Activated CD4-positive, alpha-beta T cell treated with anti-CD3 and anti-CD28 coated beads for 1 hour (primary cell): ENCODE measurements at places on chromosomes 12 and 14.

- no peak for DNase-seq
These were observed 26.5 kb upstream of the JDP2 start for GRCh38 chr14:75401361-75401760.

GRCh38 chr12:80589077-80589476, 118.4 kb upstream of the MYF6 start:
- DNase-seq: no peak

GRCh38 chr12:103494051-103494733, 1.6 kb downstream of the C12orf42 start:
- DNase-seq: no peak

GRCh38 chr12:109173443-109174240, 57.3 kb downstream of the ACACB start:
- no peak for DNase-seq

DNA sequence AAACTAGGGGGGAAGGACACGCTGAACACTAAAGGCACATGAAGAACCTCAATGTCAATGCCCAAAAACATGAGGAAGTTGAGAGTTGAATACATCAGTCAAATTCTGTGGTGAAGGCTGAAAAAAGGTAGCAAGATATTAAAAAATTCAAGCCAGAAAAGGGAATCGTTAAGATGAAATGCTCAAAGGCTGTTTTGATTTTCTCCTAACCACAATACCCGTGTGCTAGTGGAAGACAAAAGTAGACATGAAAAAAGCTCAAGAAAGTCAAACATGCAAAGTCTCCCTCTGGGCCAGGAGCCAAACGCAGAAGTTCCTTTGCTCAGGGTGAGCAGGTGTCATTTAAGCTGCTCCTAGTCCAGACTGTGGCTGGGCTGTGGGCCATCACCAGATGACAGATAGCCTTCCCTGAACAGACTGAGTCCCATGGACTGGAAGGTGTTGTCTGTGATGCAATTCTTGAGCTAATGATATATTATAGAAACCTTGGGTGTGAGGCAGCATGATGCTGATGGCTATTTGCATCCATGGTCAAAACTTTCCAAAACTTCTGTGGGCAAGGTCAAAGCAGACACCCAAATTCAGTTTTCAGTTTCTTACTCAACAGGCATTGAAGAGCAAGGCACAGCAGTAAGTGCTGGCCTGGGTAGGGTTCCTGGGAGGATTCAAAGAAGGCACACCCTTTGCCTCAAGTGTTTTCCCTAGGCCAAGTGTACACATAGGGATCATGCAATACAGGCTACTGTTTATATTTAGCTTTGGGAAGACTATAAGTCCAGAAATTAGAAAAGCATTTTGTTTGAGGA, 81.6 kb downstream of the MYRFL start:
- DNase-seq: no peak

DNA sequence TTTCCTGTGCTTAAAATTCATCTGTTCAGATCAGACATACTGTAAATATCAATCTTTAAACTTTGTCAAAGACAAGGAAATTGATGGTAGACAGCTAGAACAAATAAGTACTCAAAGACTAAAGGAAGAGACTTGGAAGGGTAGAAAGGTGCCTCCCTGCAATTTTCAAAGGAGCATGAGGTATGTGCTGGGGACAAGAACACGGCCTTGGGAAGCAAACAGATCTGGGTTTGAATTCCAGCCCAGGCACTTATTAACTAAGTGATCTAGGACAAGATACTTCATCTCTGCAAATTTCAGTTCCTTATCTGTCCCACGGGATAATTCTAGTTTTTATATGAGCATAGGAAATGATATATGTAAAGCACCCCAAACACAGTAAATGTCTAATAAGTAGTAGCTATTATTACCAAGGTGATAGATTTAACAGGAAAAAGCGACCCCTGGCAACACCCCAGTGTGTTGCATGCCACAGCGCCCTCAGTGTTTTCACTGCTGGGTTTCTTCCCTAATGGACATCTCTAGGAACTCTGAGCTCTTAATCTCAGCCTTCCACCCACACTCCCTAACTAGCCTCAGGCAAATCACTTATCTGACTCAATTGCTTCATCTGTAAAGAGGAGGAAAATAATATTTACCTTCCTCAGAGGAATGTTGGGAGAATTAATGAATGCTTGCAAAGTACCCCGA, 44.7 kb upstream of the BMP4 start:
- no peak for DNase-seq

- DNase-seq: no peak
These were observed 64.5 kb downstream of the FOXG1 start for GRCh38 chr14:28831126-28831525.

DNA sequence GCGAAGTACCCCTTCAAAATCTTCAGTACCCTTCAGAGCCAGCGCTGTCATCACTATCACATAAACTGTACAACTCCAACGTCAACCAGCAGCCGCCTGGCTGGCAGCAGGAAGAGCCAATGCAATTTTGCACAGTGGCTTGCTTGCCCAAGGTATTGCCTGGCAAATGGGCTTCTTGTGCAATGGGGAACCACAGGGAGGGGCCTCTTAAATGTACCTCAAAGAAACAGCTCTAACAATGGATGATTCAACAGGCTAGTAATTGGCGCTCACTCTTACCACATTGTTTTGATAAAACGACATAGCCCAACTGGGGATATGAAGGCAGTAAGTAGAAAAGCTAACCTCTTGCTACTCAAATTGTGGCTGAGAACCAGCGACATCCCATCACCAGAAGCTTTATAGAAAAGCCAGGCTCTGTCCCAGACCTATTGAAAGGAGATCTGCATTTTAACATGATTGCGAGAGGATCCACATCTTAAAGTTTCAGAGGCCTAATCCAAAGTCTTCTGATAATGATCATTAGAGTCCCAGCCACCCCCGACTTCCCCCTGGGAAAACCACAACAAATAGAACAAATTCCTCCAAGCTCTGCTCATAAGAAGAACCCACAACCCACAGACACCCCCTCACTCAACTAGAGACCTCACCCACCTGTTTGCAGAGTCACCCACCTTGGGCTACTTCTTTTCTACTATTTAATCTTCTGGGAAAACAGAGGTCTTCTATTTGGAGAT, 125.3 kb upstream of the HIF1A start:
- DNase-seq: no peak

GRCh38 chr12:75890141-75890540, 141.4 kb downstream of the PHLDA1 start:
- DNase-seq: no peak

GRCh38 chr12:69469854-69470188, 367 bp upstream of the FRS2 start:
- no peak for DNase-seq

DNA sequence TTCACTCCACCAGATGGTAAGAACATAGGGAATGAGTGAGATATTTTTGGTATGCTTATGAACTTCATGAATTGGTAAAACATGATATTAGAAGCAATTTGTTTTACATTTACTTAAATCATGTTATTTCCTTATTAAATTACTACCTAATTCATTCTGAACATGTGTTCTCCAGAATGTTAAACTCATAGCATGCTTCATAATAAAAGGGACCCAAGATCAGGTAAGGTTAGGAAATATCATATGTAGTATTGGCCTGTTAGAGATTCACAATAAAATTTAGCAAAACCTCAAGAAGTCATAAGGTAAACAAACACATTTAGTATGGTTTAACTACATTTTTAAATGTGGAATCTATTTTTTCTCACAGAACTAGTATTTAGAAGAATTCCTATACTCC, 28.2 kb downstream of the PTPRQ start:
- no peak for DNase-seq

DNA sequence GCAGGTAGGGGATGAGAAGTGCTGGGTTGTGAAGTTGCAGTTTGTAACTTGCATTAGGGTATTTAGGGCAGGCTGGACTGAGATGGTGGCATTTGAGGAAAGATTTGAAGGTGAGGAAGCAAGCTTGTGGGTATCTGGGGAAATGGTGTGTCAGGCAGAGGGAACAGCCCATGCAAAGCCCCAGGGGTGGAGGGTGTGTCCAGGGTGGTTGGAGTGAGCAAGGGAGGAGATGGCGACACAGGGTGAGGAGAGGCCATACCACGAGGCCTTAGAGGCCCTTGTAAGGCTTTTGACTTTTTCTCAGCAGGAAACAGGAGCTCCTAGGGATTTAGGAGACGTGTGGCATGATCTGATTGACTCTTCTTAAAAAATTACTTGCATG, 136.9 kb downstream of the NUAK1 start:
- no peak for DNase-seq

GRCh38 chr12:18361433-18361832, 100.1 kb downstream of the PIK3C2G start:
- no peak for DNase-seq

DNA sequence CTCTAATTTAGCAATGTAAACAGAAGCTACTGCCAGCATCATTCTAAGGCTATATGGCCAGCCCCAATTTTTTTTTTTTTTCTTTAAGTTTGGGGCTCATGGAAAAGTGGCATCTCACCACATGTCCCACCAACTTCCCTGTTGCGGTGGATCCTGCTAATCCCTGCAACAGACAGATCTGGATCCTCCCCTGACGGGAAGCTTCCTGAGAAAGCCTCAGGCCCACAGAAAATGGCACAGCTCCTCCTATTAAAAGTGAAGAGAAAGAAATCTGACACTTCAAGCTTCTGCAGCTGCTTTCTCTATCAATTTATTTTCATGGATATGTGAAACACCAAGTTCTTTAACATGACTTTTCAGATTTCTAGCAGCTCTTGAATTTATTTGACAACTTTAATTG, 433.8 kb upstream of the DCN start:
- DNase-seq: no peak

- no peak for DNase-seq
These were observed 35.5 kb upstream of the OR5AU1 start for GRCh38 chr14:21191261-21191808.

DNA sequence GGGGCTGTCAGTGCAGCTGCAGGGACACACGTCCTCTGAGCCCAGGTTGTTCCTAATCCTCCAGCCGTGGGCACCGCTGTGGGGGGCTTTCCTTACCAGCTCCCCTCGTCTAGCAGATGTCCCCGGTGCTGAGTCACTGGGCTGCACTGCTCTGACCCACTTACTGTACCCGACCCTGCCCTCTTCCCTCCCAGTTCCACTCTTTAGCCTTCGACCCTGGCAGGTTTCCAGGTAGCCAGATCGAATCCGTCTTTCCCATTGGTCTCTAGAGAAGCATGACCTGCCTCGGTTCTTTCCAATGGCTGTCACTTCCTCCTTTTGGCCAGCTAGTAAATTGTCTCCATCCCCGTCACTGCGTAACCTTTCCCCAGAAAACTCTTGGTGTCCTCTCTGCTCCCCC, 48.4 kb downstream of the ELK3 start:
- no peak for DNase-seq

DNA sequence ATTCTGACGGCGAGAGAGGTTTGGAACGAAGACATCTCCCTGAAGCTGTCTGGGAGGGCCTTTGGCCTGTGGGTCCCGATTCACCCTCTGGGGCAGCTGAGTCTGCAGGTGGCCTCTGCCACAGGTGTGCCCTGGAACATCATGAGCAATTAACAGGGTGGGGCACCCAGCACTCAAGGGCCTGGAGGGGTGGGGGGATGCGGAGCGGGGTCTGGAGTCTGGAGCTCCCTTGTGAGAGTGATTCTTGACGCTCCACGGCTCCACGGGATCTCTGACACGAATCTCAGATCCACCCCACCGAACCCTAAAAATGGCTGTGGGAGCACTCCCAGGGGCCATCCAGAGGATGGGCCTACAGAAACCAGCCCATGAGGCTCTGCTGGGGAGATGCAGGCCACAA, 8.3 kb downstream of the ITPK1 start:
- no peak for DNase-seq

DNA sequence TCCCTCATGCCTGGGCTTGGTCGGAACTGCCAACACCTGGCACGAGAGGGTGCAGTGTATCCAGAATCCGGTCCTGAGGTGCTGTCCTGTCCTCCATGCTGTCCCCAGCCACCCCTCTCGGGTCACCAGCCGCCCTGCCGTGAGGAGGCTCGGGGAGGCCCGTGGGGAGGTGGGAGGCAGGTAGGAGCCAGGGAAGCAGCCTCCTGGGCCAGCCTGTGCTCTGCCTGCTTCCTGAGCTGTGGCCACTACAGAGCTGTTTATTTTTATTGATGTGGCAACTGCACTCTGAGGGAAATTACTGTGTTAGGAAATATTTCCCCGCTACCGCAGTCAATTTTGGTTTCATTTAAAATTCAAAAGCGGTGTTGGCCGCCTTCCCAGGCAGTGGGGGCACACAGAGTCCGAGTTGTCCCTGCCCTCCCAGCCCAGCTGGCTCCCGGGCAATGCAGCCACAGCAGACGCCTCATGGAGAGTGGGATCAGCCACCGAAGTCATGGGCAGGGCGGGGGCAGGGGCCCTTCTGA, 18.3 kb downstream of the NOC4L start:
- DNase-seq: no peak

- no peak for DNase-seq
These were observed 7.3 kb downstream of the SPRYD3 start for GRCh38 chr12:53071591-53072551.

DNA sequence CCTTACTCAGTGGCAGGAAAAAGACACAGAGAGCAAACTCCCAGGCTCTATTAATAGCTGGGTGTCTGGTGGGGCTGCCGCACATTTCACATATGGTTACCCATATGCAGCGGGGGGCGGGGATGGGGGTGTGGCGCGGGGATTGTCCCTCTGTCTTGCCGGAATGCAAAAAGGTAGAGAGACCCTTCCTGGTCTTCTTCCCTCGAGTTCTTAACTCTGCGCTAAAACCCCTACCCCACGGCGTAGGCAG, 1.7 kb downstream of the PRMT8 start:
- no peak for DNase-seq

GRCh38 chr14:68376067-68376779, 416.6 kb downstream of the ZFP36L1 start:
- DNase-seq: no peak

GRCh38 chr14:22249770-22250169, 339.3 kb downstream of the DAD1 start:
- no peak for DNase-seq

DNA sequence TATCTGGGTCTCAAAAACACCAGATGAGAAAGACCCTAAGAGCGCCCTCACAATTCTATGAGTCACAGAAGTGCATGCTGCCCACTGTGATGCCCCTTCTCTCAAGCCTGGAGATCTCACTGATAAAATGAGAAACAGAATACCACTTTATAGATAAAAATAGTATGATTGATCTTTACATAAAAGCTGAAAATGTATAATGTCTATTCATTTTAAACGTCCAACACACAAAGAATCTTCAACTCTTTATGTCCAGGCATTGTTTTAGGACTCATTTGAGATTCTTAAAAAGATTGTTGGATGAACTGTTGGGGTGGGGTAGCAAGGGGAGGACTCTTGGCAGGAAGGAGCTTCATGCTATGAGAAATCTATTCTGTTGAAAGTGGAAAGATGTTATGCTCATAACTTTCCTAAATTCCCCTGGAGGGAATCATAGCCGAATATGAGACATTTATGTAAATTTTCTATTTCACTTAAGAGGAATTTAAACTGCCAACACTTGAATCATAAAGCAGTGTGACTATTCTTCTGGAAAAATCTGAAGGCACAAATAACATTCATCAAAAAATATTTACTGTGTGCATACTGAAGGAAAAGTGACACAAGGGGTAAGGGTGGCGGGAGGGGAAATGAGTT, 174.6 kb downstream of the STXBP6 start:
- no peak for DNase-seq
